ENCODE measurements at places on chromosomes 13 and 19. TPM values are rescaled to one million over a fixed set of nuclear protein-coding genes. Genes with fewer than 3 reads are reported as not detected.

Gene CRYL1
- total RNA-seq = 16.9 TPM

Gene ANKLE1
- 0.17 TPM for total RNA-seq

Gene ZNF772
- 16.9 TPM for total RNA-seq

Gene PCCA
- 52.1 TPM for total RNA-seq

Gene TPTE2
- not detected for total RNA-seq

Gene EEF1AKMT1
- total RNA-seq = 7.6 TPM

Gene USHBP1
- total RNA-seq = not detected

Gene S1PR5
- under 0.01 TPM for total RNA-seq
